ENCODE measurements at places on chromosomes 7 and 10.

DNA sequence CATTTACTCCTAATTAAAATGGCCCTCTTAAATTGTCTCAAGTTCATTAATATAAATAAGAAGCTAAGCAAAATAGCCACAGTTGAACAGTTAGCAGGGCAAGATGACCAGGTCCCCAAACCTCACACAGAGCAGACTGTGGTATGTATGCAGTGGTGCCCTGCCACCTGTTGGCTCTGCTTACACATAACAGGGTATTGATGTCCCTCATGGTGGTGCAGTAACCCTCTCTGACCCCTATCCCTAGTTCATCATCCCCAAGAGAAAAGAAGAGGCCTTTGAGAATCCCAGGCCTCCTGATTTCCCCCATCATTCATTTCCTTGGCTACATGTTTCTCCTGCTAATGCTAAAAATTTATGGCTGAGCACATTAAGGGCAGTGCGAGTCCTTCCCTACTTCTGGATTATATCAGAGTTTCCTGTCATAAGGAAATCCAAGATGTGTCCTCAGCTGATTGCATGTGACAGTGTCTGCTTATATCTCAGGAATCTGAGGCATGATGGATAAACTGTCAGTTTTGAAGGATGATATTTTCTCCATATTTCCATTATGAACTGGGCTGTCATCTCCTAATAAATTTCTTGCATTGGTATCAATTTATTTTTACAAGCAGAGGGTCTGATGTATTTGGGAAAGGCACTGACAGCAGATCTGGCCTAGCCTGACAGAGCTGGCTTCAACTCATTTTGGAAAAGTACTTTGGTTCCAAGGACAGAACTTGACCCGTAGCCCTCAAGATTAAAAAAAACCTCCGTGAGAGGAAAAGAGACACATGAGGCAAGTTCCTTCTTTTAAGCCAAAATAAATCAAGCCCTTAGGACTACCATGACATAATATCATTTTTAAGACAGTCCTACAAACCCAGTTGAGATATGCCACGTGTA lies 880.6 kb downstream of the LRMDA start:
- DNase-seq = no peak

DNA sequence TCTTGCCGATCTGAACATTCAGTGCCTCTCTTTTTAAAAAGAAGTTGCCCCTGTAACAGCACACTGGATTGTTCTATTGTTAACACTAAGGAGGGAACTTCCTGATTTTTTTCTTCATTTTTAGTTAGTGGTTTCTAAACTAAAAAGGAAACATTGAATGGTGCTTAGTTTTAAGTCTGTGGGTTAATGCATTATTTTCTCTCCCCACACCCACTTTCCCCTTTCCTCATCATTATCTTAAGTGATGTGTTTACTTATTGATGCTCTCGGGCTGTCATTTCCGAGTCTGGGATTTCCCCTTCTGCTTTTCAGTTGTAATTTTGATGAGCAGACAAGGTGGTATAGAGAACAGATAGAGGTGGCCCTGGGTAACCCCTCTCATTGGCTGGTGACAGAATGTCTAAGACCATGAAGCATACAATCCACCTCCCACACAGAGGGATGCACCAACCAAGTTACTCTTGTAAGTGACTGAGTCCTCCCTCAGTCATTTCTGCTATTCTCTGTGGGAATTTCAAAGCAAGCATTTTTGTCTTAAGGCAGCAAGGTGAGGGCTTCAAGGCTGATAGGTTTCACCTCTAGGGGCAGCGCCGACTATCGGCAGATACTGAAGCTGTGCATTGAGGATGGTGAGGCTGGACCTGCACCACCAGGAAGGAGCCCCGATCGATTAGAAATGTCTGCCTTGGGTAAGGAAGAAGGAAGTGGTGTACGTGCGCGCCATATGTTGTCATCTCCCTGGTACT lies 49.5 kb downstream of the CHN2 start:
- no peak for DNase-seq

DNA sequence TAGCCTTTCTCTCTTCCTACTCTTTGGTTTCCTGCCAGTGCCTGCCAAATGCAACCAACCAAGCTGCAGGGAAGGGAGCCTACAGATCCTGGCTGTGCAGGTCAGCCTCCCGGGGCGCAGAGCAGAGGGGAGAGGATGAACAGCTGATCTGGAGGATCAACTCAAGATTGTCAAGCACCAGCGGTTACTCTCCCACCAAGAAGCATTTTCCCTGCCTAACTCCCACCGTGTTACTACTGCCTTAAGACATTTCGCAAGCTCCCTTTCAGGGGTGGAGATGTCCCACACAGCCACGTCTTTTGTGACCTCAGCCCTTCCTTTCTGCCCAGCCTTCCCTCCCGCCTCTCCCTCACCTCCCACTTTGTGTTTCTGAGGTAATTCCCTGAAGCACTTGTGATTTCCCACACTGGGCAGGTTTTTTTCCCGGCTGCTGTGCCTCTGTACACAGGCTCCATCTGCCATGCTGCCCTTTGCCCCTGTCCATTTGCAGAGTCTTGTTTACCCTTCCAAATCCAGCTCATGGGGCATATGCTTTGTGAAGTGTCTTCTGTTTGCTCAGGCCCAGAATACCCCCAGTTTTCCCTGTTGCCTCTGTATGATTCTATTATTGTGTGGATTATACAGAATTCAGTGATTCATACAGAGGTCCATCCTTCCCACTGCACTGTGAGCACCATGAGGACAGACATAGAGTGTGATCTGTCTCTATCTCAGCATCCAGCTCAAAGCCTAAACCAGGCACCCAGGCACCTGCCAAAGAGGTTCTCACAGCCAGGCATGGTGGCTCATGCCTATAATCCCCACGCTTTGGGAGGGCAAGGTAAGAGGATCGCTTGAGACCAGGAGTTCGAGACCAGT lies 40.9 kb upstream of the PAPSS2 start:
- no peak for DNase-seq

- no peak for DNase-seq
These were observed 279.7 kb downstream of the CCSER2 start for GRCh38 chr10:84608126-84608525.

DNA sequence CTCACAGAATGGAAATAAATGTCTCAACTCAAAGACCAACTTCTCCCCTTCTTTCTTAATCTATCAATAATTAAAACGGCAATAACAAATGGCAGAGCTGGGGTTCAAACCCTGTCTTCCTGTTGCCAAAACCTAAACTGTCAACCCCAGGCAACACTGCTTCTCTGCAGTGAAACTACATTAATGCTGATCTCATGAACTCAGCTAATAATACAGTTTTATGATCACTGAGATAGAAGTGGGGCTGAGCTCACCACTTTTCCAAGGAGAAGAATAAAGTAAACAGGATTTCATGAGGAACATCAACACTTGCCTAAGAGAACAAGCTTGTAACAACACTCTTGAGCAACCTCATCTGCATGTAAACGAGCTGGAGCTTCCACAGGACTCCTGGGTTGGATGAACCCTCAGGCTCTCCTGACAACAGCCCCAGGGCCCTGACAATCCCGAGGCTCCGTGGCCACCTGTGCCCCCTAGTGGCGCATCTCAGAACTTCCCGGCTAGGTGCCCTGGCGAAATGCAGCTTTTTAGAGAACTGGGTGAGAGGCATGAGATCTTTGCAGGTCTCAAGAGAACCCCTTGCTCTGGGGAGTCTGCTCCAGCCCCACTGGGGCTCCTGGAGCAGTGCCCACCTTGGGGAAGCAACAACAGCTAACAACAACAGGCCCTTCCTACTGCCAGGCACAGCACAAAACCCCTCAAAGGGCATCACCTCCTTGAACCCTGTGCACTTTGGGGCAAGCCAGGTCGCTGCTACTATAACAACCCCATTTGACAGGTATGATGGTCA lies 169.3 kb downstream of the SH3PXD2A start:
- peak; percentile 25 for DNase-seq

- DNase-seq = no peak
These were observed 4.9 kb upstream of the KAT6B start for GRCh38 chr10:74821501-74821900.

DNA sequence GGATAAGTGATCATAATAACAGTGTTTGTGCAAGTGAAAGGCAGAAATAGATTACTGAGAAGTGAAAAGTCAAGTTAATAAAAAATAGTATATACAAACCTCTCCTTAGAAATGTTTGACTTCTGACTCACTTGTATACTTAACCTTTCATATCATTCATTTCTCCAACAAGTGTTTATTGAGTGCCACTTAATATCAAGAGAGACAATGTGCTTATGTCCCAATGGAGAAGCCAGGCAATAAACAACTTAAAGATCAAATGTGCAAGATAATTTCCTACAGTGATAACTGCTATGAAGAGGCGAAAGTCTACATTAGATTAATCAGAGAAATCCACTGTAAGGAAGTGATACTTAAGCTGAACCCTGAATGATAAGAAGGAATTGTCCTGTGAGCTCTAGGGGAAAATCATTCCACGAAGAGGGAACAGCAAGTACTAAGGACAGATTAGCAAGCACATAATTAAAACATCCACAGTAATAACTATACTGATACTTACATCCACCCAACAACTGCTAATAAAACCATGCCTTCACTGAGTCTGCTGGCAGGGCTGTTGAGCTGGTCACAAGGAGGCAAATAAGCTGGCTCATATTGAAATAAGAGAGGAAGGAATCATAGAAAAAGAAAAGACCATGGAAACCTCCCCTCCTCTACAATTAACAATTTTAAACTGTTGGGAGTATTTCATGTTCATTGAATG lies 203.5 kb downstream of the CTNNA3 start:
- no peak for DNase-seq

DNA sequence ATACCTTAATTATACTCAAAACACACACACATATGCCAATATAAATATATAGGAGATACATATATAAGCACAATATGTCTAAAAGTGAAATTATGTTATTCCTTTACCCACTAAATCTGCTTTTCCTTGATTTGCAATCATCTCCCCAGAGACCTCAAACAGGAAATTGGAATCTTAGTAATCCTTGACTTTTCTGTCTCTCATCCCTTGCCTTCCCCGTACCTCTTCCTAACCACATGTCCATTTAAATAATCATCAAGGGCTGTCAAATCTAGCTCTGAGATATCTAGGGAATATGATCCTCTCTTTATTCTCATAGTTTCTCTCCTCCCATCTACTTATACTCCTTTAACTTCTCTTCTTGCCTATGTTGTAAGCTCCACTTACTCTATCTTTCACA lies 336.6 kb downstream of the HGF start:
- DNase-seq = no peak

DNA sequence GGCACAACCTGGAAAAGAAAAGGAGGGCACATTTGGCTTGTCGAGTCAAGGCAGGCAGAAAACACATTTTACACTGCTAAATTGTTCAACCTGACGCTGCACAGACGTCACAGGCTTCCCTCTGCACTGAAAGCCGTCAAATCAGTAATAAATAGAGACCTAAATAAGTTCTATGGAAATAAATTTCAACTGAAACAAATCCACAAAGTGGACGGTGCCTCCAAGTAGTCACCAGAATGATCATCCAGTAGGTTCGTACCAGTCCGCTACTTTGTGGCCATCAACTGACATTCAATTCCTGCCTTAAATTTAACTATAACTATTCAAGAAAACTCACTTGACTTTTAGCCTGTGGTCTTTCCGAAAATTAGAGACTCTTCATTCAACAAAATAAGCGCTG lies 49.0 kb downstream of the NPVF start:
- no peak for DNase-seq

DNA sequence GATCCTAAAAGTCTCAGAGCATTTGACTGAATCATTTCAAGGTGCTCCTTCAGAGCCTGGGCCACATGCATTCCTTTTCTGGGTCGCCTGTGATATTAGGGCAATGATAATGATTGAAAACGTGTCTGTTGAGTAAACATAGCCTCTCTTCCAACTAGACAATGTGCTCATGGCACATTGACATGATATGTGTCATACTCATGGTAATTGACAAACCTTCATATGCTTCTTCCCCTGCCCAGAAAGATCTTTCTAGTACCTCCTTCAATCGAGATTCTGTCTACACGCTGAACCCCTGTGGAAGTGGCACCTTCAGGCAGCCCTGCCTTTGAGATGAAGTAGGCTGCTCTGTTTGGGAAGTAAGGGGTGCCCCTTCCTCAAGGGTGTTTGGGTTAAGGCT lies 98.9 kb upstream of the TCF7L2 start:
- no peak for DNase-seq

DNA sequence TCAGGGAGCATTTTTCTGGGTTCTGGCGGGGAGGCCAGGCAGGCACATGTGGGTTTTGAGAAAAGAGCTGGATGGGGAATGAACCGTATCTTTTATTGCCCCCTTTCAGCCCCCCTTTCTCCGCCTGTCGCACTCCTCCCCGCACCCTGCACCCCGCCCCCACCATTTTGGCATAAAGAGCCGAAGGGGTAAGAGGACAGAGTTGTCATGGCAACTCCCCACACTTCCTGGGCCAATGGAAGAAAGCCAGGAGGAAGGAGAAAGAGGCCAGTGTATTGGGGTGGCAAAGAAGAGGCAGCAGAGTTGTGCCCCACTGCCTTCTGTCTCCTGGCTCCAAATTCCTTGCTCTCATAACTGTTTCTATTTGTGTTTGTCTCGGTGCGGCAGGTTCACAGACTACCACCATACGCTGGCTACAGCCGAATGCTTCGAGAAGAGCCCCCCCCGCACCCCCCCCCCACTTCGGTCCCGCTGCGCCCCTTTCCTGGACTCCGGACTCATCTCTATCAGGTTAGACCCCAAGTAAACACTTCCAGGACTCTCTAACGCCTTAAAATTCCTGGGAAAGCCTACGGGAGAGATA lies 3.4 kb downstream of the KCNIP2 start:
- no peak for DNase-seq

- no peak for DNase-seq
These were observed 64.6 kb downstream of the CYP26A1 start for GRCh38 chr10:93138113-93138870.

GRCh38 chr10:63376560-63377304 lies 89.0 kb downstream of the JMJD1C start:
- DNase-seq = no peak

Data from GOT3 (cell line).